ENCODE measurements at places on chromosomes 6 and 20.
A peak's percentile ranks its signal among the peaks of the same experiment; 100 is the strongest.

GRCh38 chr20:6857927-6858326 is 90.4 kb downstream of the BMP2 start:
- DNase-seq = no peak

- no peak for DNase-seq
Observed at GRCh38 chr20:51931371-51931781, 129.1 kb upstream of the SALL4 start.

- DNase-seq = peak; percentile 20
Observed at GRCh38 chr6:139764498-139764986, 390.1 kb upstream of the CITED2 start.

GRCh38 chr6:38978139-38978704 is 70.4 kb upstream of the GLP1R start:
- no peak for DNase-seq

- no peak for DNase-seq
Observed at GRCh38 chr6:88814909-88815308, 148.5 kb downstream of the RNGTT start.

GRCh38 chr6:142958343-142958742 is 13.4 kb upstream of the HIVEP2 start:
- DNase-seq = no peak

DNA sequence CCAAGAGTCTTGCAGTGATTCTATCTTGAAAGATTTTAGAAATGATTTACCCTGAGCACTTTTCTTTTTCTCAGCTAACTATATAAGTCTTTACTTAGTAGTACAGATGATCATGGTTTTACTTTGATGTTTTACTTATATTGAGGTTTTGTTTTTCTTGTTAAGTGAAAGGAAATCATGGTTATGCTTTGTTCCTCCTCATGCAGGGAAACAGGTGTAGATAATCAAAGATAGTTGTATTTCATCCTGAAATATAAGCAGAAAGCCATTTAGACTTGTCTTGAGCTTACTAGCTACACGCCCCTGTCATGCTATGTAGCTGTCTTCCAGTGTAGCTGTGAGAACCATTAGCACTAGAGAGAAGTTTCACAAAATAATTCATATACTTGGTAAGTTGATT is 113.9 kb downstream of the HIVEP1 start:
- DNase-seq = no peak

DNA sequence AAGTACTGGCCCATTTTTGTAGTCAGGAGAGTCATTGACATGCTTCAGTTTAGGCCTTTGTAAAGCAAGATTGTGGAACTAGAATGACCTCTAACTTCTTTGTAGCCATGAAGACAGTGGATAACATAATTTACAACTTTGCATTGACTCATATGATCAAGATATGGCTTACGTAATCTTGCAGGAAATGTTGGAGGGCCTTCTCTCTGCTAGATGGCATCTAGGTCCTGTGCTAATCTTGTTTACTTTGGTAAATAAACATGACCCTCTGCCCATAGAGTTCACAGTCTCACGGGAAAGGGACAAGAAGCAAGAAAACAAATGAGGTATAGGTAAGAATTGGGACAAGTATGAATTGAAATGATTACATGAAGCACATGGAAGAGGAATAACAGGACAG is 355.2 kb upstream of the ARID1B start:
- no peak for DNase-seq

- no peak for DNase-seq
Observed at GRCh38 chr20:32563311-32564272, 21.5 kb downstream of the NOL4L start.

DNA sequence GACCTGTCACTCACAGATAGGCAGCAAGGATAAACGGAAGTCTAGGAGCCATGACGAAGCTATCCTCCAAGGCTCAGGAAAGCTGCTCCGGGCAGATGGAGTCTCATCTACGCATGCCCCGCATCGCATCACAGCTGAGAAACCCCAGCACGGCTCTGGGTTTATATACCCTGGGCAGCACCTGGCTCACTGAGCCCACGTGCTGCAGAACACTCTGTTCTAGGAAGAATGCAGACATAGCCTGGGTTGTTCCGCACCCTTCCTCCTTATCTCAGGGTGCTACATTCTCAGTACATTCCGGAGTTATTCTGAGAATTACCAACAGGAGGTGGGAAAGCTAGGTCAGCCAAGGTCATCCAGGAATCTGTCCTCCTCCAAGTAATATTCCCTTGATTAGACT is 260.4 kb downstream of the CBLN4 start:
- DNase-seq = no peak

DNA sequence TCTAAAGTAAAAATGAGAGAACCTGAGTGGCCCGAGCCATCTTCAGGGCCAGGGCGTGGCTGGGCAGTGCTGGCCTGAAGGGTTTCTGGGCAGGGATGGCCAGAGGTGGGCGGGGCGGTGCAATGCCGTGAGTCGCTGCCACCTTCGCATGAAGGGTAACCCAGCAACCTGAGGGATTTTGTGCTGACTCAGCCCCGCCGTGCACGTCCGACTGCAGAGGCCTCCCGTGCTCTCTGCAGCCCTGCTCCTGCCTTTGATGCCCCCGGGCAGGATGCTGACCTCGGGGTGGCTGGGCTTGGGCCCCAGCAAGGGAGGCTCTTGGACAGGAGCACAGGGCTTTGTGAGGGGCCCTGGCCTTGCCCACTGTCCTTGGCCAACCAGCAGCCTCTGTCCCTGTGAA is 81.7 kb upstream of the GATA5 start:
- no peak for DNase-seq

GRCh38 chr6:89940225-89941027 is 46.2 kb downstream of the GJA10 start:
- DNase-seq = peak; percentile 38

DNA sequence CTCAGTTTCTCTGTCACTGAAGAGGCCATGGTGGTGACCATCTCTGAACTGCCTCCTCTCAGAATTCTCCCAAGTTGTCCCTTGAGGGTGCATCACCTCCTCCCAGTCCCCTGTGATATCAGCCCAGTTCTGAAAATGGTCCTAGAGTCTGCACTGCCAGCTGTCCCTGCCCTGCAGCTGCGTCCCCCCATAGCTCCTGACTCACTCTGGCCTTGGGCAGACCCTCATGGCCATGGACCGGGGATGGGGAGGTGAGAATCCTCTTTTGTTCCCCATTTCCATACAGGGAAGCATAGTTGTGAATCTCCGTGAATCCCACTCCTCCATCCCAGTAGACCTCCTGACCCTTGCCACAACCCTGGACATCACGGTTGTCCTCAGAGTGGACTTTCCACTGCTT is 4.5 kb downstream of the ETV7 start:
- DNase-seq = no peak

- no peak for DNase-seq
Observed at GRCh38 chr6:203661-204060, 88.6 kb upstream of the DUSP22 start.

- DNase-seq = no peak
Observed at GRCh38 chr20:38125157-38126056, 39.7 kb downstream of the TGM2 start.

DNA sequence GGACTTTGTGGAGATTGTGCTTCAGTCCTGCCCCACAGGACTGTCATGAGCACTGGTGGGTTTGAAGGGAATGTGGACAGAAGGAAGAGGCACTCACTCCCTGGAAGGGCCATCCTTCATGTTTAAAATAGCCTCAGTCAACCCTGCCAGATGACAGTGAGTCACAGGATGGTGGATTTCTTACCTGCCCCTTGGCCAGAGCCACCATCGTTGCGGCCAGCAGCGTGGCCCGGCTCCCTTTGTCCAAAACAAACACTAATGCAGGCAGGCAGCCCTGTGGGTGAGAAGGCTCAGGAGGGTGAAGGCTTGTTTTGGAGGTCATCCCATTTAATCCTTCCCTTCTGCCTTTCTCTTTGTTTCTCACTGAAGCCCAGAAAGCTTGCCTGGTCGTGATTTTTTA is 422.7 kb downstream of the CD83 start:
- DNase-seq = no peak

GRCh38 chr6:6918216-6918983 is 189.4 kb upstream of the RREB1 start:
- no peak for DNase-seq

DNA sequence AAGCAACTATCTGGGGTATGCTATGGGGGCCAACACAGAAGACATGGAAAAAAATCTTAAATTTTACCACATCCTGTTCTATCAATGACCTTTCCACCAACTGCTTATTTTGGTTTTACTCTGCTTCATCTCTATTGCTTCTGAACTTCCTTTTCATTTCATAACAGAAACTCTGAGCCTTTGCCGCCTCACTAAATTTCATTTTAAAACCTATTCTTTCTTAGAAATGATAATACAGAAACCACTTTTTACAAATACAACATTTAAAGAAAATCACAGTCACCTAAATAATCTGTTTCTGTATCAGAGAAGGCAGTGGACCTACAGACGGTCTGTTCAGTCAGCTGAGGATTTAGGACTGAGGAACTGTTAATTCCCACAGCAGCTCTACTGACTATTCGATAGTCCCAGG is 117.5 kb downstream of the KCNQ5 start:
- no peak for DNase-seq

- no peak for DNase-seq
Observed at GRCh38 chr6:41090841-41091761, 18.3 kb downstream of the NFYA start.

DNA sequence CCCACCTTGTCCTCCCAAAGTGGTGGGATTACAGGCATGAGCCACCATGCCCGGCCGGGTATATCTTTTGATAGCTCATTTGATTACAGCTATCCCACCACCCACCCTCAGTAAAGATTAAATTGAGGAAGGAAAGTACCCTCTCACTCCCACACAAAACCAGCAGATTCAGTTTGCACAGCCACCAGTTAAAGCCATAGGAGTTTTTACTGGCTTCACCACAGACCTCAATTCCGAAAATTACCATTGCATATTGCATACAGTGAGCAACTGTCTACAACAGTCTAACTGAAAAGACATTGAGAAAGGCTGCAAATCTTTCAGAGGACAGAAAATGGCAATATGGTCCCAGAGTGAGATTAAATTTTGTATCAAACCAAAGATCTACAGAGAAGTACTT is 34.9 kb downstream of the ESF1 start:
- DNase-seq = no peak

DNA sequence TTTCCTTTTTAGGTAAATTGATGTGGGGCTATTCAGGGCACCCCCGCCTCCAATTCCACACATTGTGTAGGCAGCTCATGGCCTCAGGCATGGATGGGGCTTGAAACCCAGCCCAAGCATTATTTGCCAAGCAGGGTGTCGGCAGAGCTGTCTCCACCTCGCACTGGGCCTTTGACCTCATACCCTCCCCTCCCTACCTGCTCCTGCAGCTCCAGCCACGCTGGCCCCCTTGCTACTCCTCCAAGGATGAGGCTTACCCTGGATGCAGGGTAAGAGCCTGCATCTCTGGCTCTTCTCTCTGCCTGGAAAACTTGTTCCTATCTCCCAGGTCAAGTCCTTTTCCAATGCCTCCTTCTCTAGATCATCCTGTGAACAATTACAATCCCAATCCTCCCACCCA is 232.6 kb downstream of the SOD2 start:
- DNase-seq = no peak

DNA sequence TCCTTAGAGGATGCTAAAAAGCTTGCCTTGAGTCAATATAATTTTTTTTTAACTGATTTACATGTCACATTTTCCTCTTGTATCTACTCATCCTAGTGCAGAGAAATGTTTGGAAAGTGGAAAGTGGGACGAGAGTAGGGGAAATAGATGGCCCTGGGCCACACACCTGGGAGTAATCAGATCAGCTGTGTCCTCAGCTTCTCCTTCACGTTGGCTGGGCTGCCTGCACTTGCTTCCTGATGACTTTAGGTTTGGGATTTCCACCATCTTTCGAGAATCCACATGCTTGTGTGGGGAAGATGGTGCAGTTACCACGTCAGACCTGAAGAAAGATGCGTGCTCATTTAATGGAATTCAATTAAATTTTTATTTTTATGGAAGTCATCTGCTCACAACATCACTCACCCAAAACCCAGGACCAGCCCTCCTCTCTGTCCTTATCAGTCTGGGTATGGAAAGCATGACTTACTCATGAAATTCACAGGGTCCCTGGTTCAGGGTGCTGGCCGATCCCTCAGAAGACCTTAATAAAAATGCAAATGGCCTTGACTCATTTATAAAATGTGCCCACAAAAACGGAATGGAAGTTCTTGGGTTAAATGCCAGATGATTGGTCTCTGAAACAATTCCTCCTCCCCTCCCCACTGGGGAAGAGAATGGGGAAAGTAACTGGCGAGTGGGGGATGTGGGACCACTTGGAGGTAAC is 74.5 kb upstream of the TIAM2 start:
- no peak for DNase-seq

- no peak for DNase-seq
Observed at GRCh38 chr20:50895111-50895830, 36.0 kb downstream of the ADNP start.

DNA sequence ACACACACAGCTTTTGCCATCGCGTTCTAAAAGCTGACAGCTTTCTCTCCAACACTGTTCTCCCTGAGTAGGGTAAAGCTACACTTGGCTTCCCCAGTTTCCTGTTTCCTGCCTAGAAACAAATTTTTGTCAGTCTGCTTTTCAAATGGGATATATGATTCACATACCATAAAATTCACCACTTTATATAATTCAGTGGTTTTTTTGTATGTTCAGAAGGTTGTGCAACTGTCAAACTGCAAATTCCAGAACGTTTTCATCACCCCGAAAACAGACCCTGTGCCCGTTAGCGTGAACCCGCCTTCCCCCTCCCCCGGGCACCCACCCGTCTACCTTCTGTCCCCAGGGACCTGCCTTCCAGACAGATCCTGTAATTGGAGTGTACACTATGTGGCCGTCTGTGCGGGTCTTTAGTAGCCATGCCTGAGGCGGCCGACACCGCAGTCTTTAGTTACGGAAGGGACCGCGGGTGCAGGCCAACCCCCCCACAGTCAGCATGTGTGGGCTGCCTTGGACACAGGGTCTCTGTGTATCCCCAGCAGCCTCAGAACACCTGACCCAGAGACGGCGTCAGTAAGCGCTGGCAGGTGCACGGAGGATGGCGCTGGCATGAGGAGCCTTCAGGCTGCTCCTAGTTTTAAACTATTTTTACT is 16.6 kb downstream of the HRH3 start:
- no peak for DNase-seq

GRCh38 chr6:10417681-10418104 is 2.8 kb upstream of the TFAP2A start:
- no peak for DNase-seq

- no peak for DNase-seq
Observed at GRCh38 chr6:85754894-85755293, 112.2 kb upstream of the SYNCRIP start.

- no peak for DNase-seq
Observed at GRCh38 chr6:104505838-104506237, 353.9 kb downstream of the HACE1 start.

GRCh38 chr20:4797275-4797674 is 75.6 kb downstream of the PRND start:
- DNase-seq = no peak

DNA sequence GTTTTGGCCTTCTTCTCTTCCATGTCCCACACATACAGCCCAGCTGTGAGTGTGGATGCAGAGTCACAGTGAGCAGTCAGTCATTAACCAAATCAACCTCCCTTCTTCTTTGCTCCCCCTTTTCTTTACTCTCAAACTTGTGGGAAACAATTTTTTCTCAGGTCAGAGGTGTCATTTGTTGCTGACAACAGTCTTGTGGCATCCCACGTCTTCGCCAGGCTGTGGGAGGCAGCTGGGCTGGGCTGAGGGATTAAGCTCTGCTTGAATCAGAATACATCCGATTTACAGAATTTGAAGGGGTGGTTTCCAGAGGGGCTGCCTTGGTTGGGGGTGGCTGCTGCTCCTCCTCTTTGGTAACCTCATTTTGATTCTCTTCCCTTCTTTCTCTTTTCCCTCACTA is 40.5 kb downstream of the SCGN start:
- no peak for DNase-seq

All from iPS DF 19.7 (cell line).